ENCODE measurements at places on chromosomes 1 and 21.

DNA sequence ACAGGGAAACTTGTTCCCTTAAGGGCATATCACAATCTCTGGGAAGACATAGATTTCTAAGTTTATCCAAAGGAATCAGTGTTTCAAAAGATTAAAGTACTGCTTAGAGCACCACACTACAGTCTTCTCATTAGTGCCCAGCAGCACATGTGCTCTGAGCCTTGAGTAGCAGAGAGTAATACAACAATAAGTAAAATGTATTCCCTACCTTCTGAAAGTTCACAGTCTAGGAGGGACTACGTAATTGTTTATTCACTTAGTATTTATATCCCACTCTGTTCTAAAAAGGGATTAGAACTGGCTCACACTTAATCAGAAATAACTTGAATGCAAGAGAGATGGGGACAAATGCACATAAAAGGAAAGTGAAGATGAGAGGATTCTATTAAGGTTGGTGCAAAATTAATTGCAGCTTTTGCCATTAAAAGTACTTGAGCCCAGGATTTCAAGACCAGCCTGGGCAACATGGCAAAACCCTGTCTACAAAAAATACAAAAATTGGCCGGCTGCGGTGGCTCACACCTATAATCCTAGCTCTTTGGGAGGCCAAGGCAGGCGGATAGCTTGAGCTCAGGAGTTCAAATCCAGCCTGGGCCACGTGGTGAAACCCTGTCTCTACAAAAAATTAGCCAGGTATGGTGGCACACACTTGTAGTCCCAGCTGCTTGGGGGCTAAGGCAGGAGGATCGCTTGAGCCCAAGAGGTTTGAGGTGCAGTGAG is 9.0 kb downstream of the SYNC start:
- no peak for DNase-seq

DNA sequence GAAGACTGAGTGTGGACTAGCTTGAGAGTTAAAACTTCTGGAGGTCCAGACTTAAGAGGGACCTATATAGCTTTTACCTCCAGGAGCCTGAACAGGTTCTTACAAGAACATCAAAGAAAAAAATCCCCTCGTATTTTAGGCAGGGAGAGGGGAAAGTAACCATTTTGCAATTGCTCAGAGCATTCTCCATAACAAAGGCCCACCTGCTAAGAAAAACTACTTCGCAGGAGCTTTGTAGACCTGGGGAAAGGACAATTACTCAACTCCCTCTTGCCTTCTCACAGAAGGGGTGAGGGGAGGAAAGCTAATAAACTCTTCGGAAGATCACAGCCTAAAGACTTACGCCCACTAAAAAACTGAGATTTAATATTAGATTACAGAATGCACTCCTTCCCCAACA is 86.3 kb downstream of the RERE start:
- DNase-seq, result no peak

DNA sequence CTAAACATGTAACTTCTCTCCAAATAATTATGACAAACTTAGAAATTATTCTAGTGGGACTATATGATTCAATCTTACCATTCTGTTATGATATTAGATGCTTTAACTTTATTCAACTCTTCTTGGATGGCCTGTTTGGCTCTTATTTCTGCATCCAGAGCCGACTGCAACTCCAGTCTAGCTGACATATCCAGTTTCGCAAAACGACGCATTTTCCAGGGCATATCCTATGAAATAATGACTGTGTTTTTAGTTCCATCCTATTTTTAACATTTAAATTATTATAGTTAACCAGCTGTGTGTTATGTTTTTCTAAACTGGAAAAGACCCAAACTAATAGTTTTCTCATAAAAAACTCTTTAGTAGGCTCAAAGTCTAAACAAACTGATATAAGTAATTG is 133.7 kb downstream of the COQ8A start:
- DNase-seq, result no peak

DNA sequence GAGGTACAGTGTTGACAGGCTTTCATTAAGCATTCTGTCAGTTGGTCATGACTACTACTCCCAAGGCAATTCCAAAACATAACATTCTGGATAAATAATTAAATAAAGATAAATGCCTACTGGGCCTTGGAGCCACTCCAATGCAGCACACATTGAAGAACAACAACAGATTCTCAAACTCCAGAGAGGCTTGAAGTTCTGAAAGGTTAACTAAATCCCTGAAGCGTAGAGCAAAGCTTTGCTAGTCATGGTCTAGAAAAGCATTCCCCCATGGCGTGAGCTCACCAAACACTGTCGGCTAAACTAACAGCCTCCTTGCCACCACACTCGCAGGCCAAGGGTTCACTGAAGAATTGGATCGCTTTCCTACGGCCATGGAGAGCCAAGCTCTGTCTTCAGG is 268.0 kb downstream of the ATG4C start:
- no peak for DNase-seq

DNA sequence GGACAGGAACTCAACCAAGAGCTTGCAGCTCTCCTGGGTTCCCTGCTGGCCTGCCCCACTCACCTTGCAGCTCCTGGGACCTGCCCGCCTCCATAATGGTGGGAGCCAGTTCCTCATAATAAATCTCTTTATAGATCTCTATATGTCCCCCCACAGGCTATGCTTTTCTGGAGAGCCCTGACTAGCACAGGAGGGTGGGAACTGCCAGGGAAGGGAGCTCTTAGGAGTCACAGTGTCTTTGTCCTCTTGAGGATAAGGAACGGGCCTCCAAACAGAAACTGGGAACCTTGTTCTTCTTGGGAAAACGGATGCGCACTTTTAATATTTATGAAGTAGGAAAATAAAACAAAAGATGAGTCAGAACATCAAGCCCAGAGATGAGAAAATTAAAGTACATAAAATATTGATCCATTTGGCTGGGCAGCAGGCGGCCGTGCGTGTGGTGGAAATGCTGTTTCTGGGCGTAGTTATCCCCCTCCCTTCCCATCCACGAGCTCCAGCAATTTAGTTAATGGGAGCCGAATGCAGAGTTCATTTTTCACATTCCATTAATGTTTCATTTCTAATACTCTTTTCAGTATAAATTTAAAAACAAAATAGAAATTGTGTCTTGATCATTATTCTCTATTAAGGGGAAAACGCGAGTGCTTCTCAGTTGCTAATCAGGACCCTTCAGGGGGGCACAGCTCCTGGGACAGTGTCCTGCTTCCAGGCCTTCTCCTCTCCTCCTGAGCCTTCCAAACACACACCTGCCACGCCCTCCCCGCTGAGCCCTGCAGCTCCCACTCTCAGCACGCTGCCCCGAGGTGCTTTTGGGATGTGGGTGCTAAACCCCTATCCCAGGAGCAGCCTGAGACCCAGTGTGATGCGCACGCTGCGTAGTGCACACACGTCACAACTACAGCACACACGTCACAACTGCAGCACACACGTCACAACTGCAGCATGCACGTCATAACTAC is 323.3 kb upstream of the AJAP1 start:
- DNase-seq, result no peak

DNA sequence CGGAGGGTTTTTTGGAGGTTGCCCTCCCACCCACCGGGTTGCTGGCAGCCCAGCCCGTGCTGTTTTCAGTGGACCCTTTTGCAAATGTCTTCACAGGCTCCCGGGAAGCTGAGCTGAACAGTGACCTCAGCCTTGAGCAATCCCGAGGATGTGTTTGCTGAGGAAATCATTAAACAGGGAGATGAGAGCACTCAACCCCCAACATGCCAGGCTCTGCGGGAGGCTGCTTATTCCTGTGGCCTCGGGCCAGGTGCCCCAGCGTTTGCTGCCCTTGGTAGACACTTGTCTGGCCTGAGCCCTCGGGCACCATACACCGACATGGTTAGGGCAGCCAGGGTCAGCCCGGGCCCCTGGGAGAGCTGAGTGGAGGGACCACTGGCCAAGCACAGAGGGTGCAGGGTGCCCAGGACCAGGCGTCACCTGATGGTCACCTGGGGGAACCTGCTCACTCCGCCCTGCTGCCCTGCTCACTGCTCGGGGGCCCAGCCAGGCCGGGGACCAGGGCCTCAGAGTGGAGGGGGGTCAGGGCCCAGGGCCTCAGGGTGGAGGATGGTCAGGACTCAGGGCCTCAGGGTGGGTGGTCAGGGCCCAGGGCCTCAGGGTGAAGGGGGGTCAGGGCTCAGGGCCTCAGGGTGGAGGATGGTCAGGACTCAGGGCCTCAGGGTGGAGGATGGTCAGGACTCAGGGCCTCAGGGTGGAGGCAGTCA is 42.5 kb upstream of the POFUT2 start:
- no peak for DNase-seq

DNA sequence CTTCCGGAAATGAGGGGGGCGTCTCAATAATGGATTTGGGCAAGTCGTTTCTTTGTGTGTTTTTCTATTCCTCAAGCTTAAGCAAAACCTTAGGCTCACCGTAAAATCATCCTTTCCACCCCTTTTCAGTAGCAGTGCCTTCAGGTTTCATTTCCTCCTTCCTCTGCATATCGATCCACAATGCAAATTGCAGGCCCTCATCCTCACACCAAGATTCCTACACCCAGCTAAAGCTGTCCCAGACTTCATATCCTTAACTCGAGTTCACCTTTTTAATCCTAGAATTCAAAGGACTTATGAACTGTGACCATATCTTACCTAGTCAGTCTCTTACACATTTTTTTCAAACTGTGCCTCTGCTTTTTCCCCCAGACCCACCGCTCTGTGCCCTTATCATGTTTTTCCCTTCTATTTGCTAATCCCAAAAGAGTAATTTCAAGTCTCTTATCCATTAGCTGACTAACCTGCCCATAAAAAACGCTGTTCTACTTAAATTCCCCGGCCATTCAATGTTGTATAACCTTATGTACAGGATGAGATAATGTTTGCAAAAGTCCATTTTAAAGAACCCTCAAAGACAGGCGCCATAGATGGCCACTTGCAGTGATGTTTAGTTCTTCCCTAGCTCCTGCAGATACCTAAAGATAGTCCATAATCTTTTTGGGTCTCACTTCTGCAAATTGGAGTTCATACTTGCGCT is 1.5 kb downstream of the AKIRIN1 start:
- no peak for DNase-seq

- no peak for DNase-seq
Measured at GRCh38 chr1:44670751-44671640, 3.3 kb downstream of the TMEM53 start.

- DNase-seq, result no peak
Measured at GRCh38 chr1:45444609-45445131, 46.3 kb downstream of the TESK2 start.

DNA sequence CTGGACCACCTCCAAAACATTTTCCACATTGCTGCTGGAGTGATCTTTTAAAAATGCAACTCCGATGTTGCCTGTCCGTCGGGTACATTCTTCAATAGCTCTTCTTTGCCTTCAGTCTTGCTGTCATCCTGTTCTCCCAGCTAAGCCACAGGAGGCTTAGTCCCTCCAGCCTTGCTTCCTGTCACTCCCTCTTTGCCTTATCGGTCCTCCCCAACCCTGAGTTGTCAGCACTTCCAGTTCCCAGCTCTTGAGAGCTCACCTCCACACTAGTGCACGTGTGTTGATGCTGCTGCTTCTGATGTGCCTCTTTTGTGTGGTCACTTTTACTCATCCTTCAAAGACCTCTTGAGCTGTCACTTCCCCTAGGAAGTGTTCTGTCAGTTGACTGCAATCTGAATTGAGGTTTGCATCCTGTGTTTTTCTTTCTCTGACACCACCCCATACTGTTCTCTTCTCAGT is 15.3 kb downstream of the UCK2 start:
- DNase-seq, result peak; percentile 18

DNA sequence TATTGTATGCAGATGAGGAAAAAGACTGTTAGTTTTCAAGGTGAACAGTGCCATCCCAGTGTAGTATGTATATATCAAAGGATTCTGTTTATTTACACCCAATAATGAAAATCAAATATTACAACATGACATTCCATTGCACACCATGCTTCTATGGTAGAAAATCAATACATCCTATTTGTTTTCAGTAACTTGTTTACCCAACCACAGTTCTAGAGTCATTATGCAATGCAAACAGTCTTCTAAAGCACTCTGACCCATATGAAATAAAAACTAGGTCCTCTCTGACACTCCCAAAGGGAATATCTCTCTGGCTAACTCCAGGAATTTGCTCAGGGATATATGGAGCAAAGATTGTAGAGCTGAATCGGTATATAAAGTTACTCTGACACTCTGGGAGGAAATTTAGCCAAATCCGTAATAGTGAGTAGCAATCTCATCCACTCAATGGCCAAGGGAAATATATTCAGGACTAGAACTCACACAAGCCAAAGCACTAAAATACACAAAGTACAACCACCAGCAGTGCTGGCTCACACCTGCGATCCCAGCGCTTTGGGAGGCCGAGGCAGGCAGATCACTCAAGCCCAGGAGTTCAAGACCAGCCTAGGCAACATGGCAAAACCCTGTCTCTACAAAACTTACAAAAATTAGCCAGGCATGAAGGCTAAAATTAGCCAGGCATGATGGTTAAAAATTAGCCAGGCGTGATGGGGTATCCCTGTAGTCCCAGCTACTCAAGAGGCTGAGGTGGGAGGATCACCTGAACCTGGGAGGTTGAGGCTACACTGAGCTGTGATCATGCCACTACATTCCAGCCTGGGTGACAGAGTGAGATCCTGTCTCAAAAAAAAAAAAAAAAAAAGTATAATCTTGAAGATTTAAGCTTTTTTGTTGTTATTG is 75.2 kb downstream of the RERE start:
- no peak for DNase-seq

DNA sequence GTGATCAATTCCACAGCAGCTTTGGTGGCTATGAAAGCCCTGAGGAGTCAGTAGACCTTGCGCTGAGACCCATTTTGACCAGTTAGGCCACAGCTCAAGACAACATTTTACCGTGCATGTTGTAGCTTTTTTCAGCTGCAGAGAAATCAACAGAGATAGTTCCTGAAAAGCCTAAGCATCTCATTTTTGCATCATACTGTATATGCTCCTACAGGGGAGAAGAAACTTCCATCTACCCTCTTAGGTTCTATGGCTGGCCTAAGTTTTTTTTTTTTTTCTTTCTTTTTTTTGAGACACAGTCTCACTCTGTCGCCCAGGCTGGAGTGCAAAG is 24.8 kb upstream of the EYA3 start:
- peak; percentile 57 for DNase-seq

GRCh38 chr1:70504176-70504820 is 93.2 kb downstream of the CTH start:
- DNase-seq, result peak; percentile 78

GRCh38 chr1:229190057-229190575 is 80.8 kb upstream of the RAB4A start:
- no peak for DNase-seq

DNA sequence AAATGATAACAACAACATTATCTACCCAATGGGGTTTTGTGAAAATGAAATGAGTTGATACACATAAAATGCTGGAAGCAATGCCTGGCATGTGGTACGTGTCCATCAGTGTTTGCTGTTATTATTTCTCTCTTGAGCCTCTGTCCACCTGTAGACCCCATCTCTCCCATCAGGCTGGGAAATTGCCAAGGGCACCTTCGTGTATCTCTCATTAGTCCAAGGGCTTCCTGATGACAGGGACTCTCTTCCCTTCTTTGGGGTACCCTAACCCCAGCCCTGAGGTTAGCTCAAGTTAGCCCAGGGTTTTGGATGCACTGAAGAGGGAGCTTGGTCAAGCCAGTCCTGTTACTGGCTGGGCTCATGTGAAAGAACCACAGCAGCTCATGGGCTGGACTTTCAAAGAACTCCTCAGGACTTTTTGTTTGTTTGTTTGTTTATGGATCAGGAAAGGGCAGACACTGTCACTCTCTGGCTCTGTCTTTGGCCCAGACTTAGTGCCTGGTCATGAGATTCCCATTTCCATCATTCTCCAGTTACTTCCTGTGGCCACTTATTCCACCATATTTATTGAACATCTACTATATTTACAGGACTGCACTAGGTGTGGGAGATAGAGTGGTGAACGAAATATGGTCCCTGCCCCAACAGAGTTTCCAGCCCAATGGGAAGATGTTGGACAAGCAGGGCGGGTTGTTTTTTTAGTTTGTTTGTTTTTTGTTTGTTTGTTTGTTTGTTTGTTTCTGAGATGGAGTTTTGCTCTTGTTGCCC is 57.4 kb downstream of the NAV1 start:
- no peak for DNase-seq

Measured in inflammatory macrophage treated with lipopolysaccharide for 1 hour (primary cell).